ENCODE measurements at places on chromosomes 11 and 22.
A peak's percentile ranks its signal among the peaks of the same experiment; 100 is the strongest.

DNA sequence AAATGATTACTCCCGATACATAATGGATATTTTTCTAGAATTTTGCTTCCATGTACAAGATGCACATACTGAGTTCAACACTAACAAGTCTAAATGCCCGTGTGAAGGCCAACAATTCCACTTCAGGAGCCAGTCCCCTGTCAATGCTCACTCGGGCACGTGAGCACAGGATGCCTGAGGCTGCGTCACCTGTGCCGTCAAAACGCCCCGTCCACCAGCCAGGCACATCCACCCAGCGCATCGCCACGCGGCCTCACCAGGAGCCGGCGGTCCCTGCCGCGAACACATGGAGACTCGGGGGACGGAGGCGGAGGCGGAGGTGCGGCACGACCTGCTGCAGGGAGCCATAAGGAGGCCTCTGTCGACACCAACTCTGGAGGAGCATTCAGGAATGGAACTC lies 9.8 kb downstream of the TOLLIP start:
- DNase-seq, result no peak

GRCh38 chr11:88288560-88288959 lies 49.0 kb downstream of the CTSC start:
- DNase-seq, result peak; percentile 90

GRCh38 chr11:68750195-68751003 lies 921 bp downstream of the TESMIN start:
- no peak for DNase-seq

DNA sequence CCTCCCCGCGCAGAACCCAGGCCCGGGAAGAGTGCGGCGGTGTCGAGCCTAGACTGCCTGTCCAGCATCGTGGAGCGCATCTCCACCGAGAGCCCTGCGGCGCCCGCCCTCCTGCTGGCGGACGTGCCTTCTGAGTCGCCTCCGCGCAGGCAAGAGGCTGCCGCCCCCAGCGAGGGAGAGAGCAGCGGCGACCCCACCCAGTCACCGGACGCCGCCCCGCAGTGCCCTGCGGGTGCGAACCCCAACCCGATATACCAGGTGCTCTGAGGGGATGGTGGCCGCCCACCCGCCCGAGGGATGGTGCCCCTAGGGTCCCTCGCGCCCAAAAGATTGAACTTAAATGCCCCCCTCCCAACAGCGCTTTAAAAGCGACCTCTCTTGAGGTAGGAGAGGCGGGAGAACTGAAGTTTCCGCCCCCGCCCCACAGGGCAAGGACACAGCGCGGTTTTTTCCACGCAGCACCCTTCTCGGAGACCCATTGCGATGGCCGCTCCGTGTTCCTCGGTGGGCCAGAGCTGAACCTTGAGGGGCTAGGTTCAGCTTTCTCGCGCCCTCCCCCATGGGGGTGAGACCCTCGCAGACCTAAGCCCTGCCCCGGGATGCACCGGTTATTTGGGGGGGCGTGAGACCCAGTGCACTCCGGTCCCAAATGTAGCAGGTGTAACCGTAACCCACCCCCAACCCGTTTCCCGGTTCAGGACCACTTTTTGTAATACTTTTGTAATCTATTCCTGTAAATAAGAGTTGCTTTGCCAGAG lies 2.0 kb downstream of the MYOD1 start:
- DNase-seq, result no peak

DNA sequence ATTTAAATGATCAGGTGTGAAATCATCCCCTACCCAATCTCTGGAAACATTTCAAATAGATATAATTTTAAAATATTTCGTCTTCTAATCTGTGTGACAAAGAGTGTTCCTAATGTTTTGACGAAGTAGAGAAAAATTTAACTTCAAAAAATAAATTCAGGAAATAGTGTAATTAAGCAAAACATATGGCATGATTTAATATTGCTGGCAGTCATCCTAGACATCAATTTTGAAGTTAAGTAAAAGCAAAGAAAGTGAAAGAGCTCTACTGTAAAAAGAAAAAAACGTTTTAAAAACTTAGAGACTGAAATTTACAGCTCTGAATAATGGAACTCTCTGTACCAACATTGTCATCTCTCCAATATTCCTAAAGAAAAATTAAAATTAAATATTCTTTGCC lies 1062.3 kb downstream of the LRRC4C start:
- DNase-seq, result no peak

GRCh38 chr11:67780056-67780455 lies 105.6 kb upstream of the ALDH3B2 start:
- DNase-seq, result no peak

DNA sequence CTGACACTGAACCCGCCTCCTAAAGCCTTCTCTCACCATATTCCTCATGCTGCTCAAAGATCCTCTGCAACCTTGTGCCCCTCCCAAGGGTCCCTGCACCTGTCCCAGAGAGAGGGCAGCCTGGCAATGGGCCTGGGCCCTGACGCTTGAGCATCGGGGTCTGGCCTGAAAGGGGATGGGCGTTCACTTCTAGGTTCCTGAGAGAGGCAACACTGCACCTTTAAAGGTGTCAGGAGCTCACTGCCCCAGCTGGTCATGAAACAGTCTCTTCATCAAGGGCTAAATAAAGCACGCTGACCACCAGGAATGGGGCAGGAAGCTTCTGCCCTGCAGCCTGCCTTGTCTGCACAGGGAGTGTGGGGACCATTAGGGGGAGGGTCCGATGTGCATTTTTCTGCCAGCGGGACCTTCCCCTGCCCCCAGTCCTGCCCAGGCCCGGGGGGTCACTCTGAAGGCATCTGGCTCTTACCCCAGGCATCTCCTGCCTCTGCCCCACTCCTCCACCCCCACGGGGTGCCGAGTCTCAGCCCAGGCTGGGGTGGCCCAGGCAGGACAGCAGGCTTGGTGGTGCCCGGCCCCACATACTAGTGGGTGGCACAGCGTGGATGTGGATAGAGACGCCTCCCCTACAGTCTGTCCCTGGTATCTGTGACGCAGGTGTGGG lies 3.5 kb downstream of the C11orf21 start:
- DNase-seq, result no peak

DNA sequence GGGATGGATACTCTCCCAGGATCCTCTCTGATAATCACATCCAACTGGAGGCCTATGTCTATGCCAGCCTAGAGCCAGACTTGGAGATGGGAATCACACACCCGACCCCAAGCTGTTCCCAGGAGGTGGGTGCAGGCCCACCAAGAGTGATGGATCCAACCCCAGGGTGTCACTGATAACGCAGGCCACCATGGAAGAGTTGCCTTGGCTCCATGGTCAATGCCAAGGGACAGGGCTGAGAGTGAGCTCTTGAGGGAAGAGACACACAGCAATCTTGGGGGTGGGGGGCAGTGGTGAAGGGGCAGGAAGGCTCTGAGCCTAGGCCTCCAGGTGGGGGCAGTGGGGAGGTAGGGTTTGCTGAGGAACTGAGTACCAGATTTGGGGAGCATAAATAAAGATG lies 16.9 kb downstream of the TUB start:
- DNase-seq, result no peak

Measured in NCI-H1092 treated with DMSO at 0.1 percent for 48 hours (cell line).